ENCODE measurements at places on chromosomes 1 and 21.

DNA sequence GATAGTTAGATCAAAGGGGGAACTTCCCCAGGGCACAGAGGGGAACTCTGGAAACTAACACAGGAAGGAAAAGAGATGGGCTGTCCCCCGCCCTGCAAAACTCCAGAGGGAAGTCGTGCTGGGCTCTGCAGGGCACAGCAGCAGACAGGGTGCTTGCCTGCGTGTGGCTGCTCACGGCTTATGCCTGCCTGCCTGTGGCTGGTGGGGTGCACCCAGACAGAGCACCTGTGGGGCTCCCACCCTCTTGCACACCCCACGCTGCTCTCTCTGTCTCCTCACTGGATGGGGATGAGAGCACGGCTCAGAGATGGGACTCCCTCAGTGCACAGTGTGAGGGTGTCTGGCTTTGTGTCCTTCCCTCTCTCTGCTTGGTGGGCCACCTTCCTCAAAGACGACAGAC, 13.5 kb upstream of the ETV3L start:
- no peak for DNase-seq

DNA sequence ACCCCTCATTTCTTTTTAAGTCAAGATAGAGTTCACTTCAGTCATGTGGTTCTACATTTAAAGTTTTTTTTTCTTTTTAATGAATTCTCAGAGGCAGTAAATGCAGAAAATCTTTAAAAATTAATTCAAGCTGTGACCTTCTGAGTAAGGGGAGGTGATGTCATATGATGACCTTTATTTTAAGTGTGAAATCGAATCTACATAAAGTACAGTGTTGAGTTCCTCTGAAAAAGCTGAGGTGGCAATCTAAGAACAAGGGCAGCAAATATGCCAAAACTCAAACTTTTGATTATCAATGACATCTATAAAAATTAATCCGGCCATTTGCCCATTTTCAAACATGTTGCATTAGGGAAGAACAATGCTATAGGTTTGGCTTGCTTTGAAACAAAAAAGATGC, 173.5 kb downstream of the CDC7 start:
- no peak for DNase-seq

- no peak for DNase-seq
These were observed 2.9 kb downstream of the ZNF672 start for GRCh38 chr1:248840946-248841345.

DNA sequence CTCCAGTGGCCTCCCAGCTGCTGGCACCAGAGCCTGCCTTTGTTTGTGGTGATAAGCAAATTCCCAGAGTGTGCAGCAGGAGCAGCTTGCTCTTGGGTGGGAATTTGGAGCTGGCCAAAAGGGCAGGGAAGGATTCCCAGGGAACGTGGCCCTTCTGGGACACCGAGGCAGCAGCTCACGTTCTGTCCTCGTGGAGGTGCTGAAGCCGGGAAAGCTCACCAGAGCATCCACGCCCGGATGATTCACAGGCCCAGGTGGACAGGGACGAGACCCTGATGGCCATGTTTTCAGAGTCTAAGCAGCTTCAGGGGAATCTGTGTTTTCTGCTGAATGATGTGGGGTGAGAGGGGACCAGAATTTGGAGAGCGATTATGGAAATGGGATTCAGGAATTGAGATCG, 19.1 kb upstream of the KLHDC7A start:
- no peak for DNase-seq
